Urinary bladder (tissue), 4 donors: ENCODE measurements at places on chromosomes 13 and 19. TPM values are rescaled to one million over a fixed set of nuclear protein-coding genes. Genes with fewer than 3 reads are reported as not detected.

DAND5 gene
- not detected for polyA plus RNA-seq

WDR87 gene
- not detected for polyA plus RNA-seq

FUT6 gene
- 0.03 TPM for polyA plus RNA-seq

GPR4 gene
- 3.7 TPM for polyA plus RNA-seq

DNA sequence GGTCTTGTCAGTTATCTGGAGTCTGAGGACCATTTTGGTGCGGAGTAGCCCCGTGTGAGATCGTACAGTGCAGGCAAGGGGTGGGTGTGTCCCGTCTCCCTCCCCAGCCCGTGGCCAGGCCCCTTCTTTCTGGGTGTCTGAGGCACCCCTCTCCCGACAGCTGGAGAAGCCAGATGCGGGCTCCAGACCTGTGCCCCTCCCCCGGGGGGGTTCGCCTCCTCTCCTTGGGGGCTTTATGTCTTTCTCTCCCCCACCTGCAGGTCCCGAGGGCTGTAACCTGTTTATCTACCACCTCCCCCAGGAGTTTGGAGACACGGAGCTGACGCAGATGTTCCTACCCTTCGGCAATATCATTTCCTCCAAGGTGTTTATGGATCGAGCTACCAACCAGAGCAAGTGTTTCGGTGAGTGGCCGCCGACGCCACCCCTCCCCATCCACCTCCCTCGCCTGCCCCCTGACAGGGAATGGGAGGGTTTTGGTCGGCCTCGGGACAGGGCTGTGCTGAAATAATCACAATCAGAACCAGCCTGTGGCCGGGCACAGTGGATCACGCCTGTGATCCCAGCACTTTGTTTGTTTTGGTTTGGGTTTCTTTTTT, 65.6 kb downstream of the CELF5 start:
- DNase-seq: no peak

- DNase-seq: no peak
These were observed 913.2 kb downstream of the DIAPH3 start for GRCh38 chr13:59250336-59251189.

DNA sequence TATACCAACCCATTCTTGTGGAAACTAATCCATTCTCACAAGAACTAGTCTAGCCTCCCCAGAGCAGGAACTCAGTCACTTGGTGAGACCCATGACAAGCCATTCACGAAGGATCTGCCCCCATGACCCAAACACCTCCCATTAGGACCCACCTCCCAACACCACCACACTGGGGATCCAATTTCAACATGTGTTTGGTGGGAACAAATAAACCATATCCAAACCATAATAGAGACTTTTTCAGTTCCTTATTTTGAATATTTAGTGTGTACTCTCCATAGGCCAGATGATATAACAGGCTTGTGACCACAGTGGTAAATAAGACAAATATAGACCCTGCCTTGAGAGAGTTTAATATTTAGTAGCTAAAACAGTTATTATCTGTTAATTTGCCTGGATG, 227.5 kb upstream of the SERP2 start:
- DNase-seq: no peak
